ENCODE measurements at places on chromosomes 2 and 18. TPM values are rescaled to one million over a fixed set of nuclear protein-coding genes. Genes with fewer than 3 reads are reported as not detected.

ERFE gene
- total RNA-seq: 0.92 TPM

GKN1 gene
- not detected for total RNA-seq

SPAG16 gene
- total RNA-seq: 27.4 TPM

ZNF804A gene
- total RNA-seq: 0.25 TPM

PFN4 gene
- total RNA-seq: 0.56 TPM

DAW1 gene
- total RNA-seq: 4.1 TPM

HMSD gene
- total RNA-seq: not detected

IGFBP5 gene
- 270 TPM for total RNA-seq

CRIM1 gene
- 260 TPM for total RNA-seq

PTPRN gene
- total RNA-seq: 0.25 TPM

GALNT3 gene
- 2.0 TPM for total RNA-seq

DNAJC10 gene
- 223 TPM for total RNA-seq

RTTN gene
- total RNA-seq: 12.6 TPM

DCDC2C gene
- total RNA-seq: not detected

METTL4 gene
- 7.5 TPM for total RNA-seq

IL36A gene
- total RNA-seq: not detected

ST8SIA5 gene
- under 0.01 TPM for total RNA-seq

ATP6V1B1 gene
- total RNA-seq: 1.3 TPM

NT5DC4 gene
- total RNA-seq: not detected

Measured in aortic smooth muscle cell (primary cell).